Stimulated activated CD4-positive, alpha-beta T cell treated with anti-CD3 and anti-CD28 coated beads, Interleukin-12 subunit alpha, Interleukin-12 subunit beta, amount 100 ng/mL, for 4 hours (primary cell): ENCODE measurements at places on chromosomes 3 and 15.

- no peak for DNase-seq
Observed at GRCh38 chr3:127019449-127019848, 36.5 kb downstream of the PLXNA1 start.

DNA sequence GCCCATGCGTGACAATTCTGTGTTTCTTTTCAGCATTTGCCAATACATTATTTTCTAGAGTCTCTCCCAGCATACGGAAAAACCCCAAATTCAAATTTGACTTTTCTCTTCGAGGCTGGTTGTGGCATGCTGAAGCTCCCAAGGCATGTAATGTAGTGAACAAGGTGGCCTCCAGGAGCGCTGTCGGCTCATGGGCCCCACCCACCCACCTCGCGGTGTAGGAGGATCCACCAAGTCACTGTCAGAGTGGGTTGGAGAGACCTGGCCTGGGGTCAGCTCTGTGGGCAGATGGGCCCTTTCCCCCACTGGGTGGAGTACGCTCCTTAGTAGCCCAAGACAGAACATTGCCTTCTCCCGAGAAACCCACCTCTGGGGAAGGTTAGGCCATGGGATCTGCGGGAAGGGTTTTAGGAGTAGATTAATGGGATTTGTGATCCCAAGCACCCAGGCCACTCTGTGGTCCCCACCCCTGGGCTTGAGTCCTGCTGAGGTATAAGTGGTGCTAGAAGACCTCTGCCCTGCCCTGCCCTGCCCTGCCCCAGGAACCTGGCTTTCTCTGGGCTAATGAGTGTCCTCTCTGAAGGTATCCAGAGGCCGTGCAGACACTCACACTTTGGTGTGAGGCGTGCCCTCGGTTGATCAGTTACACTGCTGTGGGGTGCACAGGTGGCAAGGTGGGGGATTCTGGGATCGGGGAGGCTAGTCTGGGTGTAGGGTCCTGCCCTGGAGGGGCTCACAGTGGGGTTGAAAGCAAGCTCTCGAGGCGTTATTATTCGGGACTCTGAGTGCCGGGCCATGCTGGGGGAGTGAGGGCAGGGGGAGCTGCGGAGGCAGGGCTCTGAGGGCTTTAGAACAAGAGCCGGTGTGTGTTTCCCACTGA lies 97.9 kb downstream of the APBA2 start:
- DNase-seq, result no peak

DNA sequence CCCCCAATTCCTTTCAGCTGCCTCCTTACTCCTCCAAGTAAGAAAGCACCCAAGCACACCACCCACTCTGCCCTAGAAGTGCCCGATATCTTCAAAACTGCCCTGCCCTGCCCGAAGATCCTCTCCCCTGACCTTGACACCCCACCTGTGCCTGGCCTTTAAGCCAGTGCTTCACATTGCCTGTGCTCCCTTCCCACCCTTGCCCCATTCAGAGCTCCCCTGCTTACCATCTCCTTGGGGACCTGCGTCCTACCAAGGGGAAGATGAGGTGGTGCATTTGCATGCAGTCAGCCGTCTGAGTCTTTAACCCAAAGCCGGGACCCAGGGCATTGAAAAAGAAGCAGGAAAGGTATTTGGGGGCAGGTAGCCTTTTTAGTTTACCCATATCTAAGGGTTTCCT lies 73.5 kb upstream of the SLCO3A1 start:
- no peak for DNase-seq

DNA sequence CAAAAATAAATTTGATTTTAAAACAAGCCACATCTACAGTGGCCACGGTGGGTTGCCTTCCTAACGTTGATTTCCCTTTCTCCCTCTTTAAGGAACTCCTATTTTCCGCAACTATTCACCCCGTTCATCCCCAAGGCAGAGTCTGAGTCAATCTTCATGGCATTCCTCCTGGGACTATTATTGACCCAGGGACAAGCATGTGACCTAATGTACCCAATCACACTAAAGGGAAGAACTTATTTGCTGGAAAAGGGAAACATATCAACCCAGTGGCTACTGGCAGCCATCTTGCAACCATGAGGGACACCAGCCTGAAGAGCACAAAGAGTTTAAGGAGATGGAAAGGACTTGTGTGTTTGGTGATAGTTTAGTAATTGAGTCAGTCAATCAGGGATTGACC lies 55.4 kb upstream of the ARHGEF3 start:
- DNase-seq, result no peak

GRCh38 chr15:88467935-88468528 lies 524 bp downstream of the MRPS11 start:
- DNase-seq, result no peak

- no peak for DNase-seq
Observed at GRCh38 chr3:16741103-16741758, 136.0 kb upstream of the DAZL start.

DNA sequence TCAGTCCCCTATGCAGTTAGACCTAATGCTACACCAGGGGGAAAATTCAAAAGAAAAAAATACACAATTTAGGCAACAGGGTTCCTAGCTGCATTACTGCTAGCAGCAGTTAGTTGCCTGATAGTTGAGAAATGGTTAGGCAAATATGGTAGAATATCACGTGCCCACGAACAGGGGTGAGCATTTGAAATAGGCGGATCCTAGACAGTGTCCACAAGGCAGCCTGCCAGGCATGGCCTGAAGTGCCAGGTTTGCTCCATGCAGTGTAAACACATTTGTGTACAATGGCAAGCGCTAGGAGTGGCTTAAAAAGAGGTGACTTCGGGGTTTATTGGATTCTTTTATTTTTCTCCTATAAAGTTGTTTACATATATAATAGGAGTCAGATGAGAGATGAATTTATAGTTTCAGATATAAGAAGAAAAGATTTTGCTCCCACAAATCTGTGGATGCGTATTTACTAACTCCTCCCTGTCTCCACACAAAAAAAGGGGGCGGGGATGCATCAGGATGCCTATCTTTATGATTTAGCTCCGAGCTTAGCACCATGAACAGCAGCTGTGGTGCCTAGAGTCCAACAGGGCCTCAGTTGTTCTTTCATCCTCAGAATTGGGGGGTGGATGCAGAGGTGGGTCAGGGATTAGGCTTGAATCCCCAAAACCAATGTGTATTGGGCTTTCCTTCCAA lies 3.9 kb upstream of the TGM4 start:
- DNase-seq, result no peak

DNA sequence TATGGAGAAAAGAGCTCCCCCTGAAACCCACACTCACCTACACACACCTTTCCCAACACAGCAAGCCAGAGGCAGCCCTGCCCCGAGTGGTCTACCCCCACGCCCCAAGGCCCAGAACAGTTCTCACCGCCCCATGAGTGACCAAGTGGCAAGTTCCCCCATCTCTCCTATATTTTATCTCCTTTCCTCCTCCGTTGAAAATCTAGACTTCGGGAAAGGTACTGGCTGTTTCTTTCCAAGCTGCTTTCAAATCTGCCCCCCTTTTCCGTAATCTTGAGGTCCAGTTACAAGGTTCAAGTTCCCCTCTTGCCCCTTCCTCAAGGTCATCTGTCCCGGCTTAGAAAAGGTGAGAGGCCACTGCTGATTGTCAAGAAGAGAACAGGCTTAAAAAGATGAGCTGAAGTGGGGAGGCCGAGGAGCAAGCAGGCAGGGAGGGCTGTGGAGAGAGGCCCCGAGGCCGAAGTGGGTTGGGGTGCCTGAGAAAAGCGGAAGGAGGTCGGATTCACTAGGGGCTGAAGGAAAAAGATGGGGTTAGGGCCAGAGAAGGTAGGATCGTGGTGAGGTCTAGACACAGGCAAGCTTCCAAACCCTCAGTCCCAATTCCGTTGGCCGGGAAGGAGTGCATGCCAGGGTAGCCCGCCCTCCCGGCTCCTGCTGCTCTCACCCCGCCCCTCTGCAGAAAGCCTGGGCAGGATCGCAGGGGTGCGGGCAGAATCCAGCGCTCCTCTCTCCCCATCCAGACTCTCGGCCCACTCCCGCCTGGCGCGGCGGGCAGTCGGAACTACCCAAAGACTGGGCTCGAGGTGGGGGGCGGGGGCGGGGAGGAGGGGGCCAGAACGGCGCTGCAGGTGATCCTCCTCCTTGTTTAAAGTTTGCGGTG lies 1.7 kb downstream of the SEMA5B start:
- DNase-seq, result no peak

DNA sequence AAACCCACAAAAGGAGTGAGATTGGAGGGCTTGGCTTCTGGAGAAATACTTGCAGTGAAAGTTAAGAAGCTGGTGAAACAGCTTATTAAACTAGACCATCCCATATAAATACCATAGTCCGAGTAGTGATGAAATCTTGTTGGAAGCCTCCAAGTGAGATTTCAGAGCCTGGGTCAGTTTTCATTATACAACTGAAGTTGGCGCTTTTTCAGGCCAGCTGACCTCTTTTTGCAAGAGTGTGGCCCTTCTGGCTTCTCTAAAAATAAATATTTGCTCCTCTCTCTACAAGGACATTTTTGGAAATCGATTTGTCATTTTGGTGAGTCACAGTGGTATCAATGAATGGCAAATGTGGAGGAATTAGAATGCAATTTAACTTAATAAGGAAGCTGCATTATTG lies 51.2 kb upstream of the THRB start:
- no peak for DNase-seq

DNA sequence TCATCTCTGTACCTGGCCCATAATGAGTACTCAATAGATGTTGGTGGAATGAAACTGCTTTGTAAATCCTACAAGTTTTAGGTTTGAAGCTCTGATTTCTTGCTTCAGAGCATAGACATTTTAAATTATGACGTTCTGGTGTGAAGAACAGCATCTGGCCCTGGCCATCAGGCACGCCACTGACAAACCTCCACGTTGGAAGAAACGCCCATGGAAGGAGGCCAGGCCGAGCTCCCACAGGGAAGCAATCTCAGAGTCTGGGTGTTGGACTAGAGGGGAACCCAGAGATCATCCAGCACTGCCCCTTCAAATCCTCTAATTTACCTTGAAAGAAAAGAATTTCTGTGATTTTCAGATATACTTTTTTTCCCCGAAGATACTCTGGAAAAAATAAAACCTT lies 328.1 kb upstream of the RGMA start:
- DNase-seq, result no peak

GRCh38 chr15:60090747-60091146 lies 86.6 kb downstream of the FOXB1 start:
- no peak for DNase-seq

- no peak for DNase-seq
Observed at GRCh38 chr3:11536132-11536935, 107.4 kb downstream of the VGLL4 start.

- no peak for DNase-seq
Observed at GRCh38 chr3:155154255-155154654, 74.1 kb downstream of the MME start.

- no peak for DNase-seq
Observed at GRCh38 chr3:23431764-23432163, 228.6 kb downstream of the UBE2E2 start.

DNA sequence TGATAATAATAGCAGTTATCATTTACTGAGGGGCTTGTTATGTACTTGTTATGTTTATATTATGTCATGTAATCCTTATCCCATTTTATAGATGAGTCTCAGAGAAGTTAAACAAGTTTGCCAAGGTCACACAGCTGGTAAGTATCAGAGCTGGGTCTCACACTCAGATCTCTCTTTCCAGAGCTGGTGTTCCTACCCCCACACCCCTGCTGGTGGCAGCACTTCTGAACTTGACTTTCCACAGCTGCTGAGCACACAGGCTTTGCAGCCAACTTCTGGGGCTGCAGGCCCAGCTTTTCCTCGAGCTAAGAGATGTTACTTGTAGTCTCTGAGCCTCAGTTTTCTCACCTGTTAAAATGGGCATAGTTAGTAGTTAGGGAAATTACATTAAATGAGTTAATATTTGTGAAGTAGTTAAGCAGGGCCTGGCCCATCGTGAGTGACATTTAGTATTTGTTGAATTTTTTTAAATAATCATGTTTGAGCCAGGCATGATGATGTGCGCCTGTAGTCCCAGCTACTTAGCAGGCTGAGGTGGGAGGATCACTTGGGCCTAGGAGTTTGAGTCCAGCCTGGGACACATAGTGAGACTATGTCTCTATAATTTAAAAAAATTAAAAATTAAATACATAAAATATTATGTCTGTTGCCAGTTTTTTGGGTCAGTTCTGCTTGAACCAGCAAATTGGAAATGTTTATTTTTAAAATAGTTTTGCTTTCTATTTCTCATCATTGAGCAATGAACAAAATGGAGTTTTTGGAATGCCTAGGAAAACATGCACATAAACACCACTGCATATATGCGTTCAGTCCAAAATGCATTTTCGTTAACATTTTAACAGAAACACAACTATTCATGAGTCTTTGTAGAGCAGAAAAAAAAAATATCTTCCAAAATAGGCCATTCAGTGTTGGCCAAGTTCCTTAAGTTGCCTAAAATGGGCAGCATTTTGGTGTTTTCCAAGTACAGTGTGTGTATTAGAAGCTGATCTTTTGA lies 87.3 kb downstream of the SMAD6 start:
- DNase-seq, result no peak

- DNase-seq, result no peak
Observed at GRCh38 chr3:143158014-143158988, 38.7 kb downstream of the CHST2 start.

- DNase-seq, result no peak
Observed at GRCh38 chr3:194910414-194910984, 224.8 kb downstream of the FAM43A start.

DNA sequence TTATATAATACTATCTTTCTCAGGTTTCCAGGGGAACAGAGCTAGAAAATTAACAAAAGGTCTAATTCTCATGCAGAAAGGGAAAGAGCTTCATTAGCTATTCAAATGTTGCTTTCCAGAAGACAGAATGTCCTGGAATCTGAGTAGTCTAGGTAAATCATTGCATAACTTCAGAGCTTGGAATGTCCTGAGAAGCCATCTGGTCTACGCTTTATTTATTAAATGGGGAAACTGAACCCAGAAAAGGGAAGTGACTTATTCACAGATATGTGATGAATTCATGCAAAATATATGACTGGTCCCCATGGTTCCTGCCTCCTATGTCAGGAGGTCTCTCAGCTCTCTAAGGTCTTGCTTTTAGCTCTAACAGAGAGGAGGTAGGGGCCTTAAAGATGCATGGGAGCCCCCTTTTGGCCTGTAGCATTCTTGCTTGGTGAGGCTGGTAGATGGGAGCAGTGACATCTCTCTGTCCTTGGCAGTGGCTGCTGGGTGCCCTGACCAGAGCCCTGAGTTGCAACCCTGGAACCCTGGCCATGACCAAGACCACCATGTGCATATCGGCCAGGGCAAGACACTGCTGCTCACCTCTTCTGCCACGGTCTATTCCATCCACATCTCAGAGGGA lies 99.2 kb downstream of the CEMIP start:
- DNase-seq, result no peak

- DNase-seq, result no peak
Observed at GRCh38 chr3:50486219-50486888, 17.1 kb downstream of the CACNA2D2 start.

- no peak for DNase-seq
Observed at GRCh38 chr3:196268284-196269163, 19.0 kb downstream of the PCYT1A start.

DNA sequence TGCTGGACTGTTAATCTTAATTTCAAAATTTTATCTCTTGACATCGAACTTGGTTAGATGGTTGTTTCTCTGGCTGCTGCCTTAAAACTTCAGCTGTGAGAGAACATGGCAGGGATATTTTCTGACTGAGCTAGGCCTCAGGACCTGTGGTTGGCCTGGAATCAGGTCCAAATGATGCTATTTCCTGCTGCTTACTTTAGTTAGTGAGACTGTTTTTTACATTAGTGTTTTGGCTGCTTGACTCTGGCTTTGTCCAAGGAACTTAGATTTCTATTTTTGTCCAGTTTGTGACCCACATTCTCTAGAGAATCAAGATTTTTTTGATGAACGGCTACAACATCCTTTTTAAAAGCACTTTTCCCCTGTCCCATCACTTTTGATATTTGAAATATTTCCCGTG lies 497.9 kb upstream of the SGO1 start:
- DNase-seq, result no peak
